ENCODE measurements at places on chromosomes 6 and 20.

DNA sequence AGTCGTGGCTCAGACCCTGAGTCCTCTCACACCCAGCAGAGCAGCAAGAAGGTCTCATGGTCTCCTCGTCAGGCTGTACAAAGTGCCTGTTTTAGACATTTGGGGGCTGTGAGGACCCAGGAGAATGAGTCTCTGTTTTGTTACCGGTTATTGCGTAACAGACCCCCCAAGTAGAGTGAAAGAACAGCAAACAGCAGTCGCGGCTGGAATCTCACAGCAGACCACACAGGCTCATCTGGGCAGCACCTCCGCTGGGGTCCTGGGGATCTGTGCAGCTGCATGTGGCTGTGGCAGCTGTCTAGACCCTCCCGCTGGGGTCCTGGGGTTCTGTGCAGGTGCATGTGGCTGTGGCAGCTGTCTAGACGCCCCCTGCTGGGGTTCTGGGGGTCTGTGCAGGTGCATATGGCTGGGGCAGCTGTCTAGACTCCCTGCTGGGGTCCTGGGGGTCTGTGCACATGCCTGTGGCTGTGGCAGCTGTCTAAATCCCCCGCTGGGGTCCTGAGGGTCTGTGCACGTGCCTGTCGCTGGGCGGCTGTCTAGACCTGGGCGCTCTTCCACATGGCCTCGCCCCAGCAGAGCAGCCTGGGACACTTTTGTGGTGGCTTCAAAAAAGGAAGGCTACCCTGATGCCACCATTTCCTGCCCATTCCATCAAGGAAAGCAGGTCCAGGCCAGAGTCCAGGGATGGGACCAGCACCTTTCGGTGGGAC lies 24.7 kb downstream of the ENTPD6 start:
- no peak for DNase-seq

DNA sequence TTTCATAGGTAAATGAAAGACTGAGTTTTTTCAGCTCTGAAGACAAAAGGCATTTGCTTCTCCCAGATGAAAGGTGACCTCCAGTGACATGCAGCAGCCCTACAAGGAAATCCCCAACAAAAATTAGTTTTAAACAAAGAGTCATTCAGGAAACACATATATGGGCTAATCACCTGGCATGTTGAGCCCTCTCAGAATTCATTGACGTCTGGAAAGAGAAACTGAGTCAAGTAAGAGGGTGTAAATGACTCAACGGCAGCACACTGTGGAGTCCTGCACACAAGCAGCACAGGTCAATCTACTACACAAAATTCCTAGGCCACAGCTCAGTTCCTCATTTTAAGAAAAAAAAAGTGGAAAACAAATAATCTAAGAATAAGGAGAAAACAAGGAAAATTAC lies 592.3 kb downstream of the EPHA7 start:
- no peak for DNase-seq

GRCh38 chr20:24619212-24619611 lies 149.8 kb downstream of the SYNDIG1 start:
- DNase-seq: no peak

DNA sequence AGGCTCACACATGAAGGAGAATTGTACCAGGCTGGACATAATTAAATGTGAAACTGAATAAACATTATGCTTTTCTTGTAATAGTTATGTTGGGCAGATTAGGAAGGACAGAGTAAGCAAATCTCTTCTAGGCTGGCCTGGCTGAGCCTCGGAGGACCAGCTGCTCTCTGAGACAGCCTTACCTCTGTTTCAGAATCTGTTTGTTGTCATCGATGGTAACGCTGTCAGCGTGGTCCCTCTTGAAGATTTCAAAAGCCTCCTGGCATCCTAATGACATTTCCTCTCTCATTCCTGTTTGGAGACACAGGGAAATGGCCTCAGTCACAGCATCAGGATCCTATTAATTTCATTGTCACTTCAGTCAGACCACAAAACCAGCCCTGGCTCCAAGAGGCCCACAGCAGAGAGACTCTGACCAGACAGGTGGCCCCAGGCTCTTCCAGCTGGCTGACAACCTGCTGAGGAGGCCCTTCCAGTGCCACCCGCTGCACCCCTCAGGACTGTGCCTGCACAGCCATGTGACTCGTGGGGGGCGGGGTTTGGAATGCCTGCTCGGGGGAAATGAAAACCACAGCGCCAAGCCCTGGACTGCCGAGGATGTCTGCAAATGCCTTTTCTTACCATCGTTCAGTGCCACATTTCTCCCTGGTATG lies 108.5 kb upstream of the KCNK16 start:
- no peak for DNase-seq

GRCh38 chr20:21557241-21558020 lies 43.6 kb upstream of the NKX2-2 start:
- peak; percentile 15 for DNase-seq

DNA sequence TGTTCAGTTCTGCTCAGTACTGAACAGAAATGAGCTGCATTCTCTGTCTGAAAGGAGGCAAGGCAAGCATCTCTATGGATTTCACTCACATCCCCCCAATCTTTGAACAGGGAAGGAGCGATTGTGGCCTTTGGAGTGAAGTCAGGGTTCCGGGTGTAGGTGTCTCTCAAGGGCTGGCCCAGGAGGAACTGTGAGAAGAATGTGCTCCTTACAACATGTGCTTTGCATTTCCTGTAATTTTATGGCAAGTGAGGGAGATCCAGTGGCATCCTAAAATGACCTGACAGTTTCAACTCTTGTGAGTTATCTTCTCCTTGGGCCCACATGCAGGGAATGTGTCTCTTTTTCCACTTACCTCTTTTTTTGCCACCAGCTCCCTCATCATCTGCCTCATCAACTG lies 63.0 kb upstream of the RIN2 start:
- no peak for DNase-seq

DNA sequence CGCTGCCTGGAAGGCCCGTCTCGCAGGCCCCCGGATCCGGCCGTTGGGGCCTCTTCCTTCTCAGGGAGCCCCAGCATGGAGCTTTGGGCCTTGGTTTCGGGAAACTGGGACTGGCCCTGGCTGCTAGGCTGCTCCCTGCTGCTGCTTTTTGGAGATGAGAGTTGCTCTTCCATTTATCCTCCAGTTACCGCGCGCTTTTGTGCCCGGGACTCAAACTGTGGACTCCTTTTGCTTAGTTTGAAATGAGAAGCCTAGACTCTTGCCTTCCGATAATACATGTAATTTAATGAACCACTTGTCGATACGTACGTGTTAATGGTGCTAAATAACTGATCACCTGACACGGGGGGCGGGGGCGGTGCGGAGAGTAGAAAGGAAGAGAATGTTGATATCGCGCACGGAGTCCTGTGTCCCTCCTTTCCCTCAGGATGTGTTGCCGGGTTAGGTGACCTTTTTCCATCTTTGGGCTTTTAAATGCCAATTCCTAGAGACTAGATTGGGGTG lies 968 bp downstream of the PHF3 start:
- DNase-seq: peak; percentile 26

DNA sequence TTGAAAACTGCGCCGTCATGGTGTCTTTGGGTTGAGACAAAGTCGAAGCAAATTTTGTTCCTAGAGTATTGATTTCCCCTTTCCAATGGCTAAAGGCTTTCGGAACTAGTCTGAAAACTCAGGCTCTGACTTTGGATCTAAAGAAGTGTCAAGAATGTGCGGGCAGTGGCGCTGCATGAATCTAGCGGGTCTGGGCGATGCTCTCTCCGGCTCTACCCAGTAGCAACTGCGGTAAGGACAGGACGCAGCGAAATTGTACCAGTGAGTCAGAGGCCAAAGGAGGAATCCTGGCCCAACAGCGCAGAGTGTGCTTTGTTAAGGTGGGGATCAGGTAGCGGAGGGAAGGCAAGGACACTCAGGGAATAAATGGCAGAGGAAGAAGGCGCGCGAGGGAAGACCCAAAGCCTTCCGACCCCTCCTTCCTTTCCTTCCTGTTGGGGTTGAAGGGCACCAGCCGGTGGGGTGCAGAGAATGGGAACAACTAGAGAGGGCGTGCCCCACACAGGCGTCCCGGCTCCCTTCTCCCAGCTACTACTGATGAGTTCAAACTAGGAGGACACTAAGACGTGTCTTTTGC lies 32.1 kb downstream of the HLA-F start:
- no peak for DNase-seq

DNA sequence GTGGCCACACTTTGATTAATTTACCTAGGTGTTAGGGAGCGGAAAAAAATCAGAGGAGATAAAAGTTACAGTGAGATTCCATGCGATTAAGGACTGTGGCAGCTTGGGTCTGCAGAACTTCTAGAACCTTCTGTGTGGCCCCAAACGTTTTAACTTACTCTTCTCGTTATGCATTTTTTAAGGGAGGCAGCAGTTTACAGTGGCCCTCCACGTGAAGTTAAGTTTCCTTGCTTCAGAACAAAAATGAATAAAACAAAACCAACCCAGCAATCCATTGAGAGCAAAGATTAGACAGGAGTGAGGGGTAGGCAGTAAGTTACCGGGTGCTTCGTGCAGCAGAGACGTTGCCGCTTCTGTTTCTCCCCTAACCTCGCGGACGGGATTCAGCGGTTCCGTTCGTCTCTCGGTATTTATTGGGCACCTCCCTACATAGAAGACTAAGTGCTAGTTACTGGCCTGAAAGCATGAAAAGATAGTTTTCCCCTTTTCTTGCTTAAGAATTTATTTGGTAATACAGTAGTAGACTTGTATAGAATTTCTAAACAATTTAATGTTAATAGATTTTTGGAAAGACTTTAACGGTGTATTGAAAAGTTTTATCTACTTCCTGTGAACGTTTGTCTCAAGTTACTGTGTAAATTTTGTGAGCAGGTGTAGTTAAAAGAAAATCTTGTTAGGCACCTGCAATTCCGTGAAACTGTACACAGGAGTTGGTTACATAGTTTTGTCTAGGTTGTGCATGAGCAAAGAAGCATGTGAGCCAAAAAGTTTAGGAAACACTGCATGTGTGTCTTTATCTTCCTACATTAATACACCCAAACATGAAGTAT lies 1.1 kb downstream of the BAG2 start:
- no peak for DNase-seq

DNA sequence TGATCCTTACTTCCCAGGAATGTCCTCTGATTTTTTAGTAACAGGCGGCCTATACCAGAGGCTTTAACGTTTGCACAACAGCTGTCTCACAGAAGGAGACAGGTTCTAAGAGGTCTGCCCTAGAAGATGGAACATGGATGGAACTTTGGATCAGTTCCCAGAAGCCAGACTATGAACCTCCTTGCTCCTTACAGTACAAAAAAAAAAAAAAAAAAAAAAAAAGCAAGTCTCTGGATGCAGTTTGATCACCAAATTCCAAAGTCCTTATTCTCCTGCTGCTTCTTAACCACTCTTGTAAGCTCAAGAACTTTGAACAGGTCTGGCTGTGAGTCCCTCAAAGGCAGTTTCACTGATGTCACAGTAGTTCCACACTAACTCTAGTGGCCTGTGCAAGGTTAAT lies 2.0 kb upstream of the TRMT11 start:
- DNase-seq: no peak

GRCh38 chr6:167578371-167578901 lies 248.3 kb upstream of the AFDN start:
- no peak for DNase-seq

DNA sequence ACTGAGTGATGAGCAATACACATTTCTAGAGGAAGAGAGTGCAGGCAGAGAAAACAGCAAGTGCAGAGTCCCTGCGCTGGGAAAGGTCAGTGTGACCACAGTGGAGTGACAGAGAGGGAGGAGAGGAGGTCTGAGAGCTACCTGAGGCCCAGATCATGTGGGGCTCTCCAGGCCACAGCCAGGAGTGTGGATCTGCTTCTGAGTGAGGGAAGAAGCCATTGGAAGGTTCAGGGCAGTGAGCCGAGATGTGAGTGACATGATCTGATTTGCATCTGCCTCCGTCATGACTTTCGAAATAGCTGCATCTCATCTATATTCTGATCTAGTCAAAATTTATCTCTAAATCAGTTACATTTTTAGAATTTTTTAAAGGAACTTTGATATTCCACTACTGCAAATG lies 367.1 kb downstream of the PREX1 start:
- DNase-seq: no peak

DNA sequence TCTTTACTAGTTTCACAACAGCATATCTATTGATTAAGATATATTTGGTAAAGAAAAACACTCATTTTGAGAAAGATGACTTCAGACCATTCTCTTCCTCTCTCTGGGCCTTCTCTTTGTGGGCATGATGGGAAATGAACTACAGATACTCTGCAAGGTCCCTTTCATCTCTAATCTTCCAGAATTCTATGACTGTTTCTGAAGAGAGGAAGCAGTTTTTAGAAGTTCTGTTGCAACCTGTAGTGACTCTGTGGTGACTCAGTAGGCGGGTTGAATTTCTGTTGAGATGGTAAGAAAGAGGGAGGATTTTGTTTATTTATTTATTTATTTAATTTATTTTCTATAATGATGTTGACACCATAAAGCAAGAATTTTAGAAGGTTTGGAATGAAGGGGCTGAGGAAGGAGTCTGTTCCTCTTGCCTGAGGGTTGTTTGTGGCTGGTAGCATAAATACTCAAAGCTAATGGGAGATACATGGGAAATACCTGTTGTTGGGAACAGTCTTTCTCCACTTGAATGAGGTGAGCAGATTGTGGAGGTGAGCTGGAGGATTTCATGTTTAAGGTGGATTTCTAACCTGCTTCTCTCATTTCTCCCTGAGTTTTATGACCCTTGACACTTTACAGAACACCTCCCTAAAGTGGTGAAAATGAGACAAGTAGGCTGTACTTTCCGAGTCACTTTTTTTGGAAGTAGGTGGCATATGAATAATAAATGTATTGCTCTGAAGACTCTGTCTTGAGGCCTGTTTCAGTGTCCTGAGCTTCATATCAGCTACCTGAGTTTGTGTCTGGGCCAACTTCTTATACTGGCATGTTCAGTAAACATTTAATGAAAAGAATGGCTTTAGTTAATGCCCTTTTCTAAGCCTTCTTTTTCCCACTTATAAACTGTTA lies 15.0 kb downstream of the ACSS2 start:
- DNase-seq: no peak

- DNase-seq: no peak
These were observed 37.6 kb downstream of the BEND3 start for GRCh38 chr6:107077710-107078109.

- DNase-seq: no peak
These were observed 1.7 kb upstream of the NKX2-4 start for GRCh38 chr20:21399005-21399475.

DNA sequence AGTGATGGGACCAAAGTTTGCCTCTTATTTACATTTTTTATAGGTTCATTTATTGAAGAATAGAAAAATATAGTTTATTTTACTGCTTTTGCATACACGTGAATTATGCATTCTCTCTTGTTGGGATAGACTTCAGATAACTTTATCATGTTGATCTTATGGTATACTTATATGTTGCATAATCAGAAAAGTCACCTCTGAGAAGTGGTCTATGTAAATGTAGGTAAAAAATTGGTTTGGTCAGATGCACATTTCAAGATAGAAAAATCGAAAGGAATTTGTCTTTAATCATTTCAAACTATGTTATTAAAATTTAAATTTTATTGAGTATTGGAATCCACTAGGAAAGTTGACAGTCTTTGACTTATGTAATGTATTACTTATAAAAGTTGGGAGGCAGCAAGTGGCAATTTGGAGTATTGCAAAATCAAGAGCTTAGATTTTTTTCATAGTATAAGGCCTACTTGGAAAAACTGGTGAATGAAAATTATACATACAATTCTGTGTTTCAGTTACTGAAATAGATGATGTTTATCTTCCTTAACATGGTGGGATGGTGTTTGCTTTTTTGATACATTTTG lies 2.4 kb downstream of the PHF3 start:
- no peak for DNase-seq
